ENCODE measurements at places on chromosomes 11 and 22. TPM values are rescaled to one million over a fixed set of nuclear protein-coding genes. Genes with fewer than 3 reads are reported as not detected.

- no peak for DNase-seq
- H3K27me3 ChIP-seq: no peaks in the 10 kb centered on the region
- H3K4me1 ChIP-seq: no peaks in the 10 kb centered on the region
- H3K4me3 ChIP-seq: no peak overlapping the region
- no peaks in the 10 kb centered on the region for H3K36me3 ChIP-seq
- H3K27ac ChIP-seq: no peak overlapping the region
These were observed 201.0 kb downstream of the SNX19 start for GRCh38 chr11:130715085-130715876.

GRCh38 chr22:19760951-19761724, 560 bp downstream of the TBX1 start:
- H3K27ac ChIP-seq: no peak overlapping the region
- no peaks in the 10 kb centered on the region for H3K36me3 ChIP-seq
- peak; percentile 61 for DNase-seq
- H3K4me1 ChIP-seq: peaks cover 26% of the 10 kb centered on the region

Gene PIWIL4
- total RNA-seq: 1.1 TPM

Gene FXYD6
- 95.6 TPM for total RNA-seq

DNA sequence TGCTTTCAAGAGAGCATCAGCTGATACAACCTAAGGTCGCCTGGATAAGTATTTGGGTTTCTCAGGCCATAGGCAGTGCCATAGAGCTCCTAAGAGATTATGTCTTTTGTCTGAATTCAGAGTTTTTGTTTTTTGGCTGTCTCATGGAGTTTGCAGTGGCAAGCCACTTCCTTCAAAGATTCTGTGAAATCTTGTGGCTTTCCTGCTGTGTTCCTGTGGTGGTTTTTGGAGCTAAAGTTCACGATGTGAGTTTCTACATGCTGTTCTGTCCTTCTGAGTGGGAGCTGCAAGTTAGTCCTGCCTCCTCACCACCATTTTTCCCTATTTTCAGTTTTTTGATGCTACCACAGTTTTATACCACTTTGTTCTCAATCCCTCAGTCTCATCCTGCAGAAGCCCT, 111.4 kb downstream of the COMMD9 start:
- no peak overlapping the region for H3K4me3 ChIP-seq
- H3K27me3 ChIP-seq: no peaks in the 10 kb centered on the region
- H3K27ac ChIP-seq: no peak overlapping the region
- H3K4me1 ChIP-seq: peaks cover 9% of the 10 kb centered on the region
- H3K36me3 ChIP-seq: peaks cover 3% of the 10 kb centered on the region
- no peak for DNase-seq

Gene MEI1
- total RNA-seq: not detected

DNA sequence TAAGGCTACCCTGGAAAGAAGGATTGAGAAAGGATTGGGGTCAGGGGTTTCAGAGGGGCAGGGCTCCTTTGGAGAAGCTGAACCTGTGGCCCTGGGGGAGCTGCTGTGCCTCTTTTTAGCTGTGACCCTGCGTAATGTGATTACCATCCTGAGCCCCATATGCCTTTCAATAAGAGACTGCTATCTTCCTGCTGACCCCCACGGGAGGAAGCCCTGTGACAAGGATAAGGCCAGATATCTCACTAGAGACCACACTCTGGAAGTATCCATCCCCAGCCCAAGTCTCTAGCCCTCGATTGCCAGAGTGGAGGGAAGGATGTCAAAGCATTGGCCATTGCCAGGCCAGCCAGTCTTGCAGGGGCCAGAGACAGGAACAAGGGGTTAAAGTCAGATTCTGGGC, 4.8 kb upstream of the SLC39A13 start:
- H3K27ac ChIP-seq: no peak overlapping the region
- H3K4me3 ChIP-seq: no peak overlapping the region
- DNase-seq: peak; percentile 16

Data from neural progenitor cell (in vitro differentiated cells).